LoVo (cell line): ENCODE measurements at places on chromosomes 2 and 18.

- peak; percentile 35 for DNase-seq
These were observed 150.8 kb downstream of the ANKRD44 start for GRCh38 chr2:197159661-197160211.

GRCh38 chr18:21656402-21656801, 44.3 kb downstream of the SNRPD1 start:
- no peak for DNase-seq

DNA sequence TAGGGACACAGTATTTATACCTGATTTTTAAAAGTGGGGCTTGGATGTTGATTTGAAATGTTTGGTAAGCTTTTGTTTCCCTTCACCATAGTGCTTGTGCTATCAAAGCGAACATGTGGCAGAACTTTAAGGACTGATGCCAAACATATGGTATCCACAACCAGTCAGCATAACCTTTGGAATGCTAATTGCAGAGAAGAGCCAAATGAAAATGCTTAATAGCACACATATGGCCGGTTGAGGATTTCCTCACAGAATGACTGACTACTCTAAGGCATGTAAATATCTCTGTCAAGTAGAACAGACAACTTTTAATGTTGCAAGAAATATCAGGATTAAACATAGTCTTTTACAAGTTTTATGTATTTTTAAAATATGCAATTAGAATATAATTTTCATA, 120.9 kb upstream of the COL3A1 start:
- no peak for DNase-seq

DNA sequence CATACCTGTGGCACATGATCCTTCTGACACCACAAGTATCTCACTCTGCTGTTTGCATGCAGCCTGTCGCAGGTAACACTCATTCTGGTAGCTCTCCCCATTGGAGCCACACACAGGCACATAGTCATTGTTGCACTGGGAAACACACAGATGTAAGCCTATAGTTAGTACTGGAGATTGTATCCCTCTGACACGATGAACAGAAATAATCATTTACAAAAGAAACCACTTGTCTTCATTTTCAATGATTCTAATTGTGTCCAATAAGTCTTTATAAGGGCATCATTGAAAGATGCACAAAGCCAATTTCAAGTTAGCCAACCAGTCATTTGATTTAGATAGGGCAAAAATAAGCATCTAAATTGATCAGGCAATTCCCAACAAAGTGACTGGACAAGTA, 10.4 kb downstream of the TMEFF2 start:
- no peak for DNase-seq

DNA sequence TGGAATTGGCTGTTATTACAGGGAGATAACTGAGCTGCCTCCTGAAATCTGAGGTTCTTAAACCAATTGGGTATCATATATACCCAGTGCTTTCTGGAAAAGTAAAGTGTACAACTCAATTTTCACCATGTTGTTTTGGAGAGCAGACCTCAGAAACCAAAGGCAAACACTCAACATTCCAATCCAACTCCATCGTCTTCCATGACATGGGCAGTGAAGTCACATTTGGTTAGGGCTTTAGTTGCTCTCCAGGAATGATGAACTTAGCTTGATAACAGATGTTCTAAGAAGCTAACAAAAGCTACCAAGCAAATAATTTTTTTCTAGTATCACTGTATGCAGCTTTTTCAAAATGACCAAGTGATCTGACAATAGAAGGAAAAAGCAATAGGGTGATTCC, 107.0 kb upstream of the SLC35G4 start:
- no peak for DNase-seq
